ENCODE measurements at places on chromosomes 7 and 10. TPM values are rescaled to one million over a fixed set of nuclear protein-coding genes. Genes with fewer than 3 reads are reported as not detected.
A peak's percentile ranks its signal among the peaks of the same experiment; 100 is the strongest.

GBX1 gene
- not detected for total RNA-seq

TMEM209 gene
- total RNA-seq = 29.0 TPM

UCN3 gene
- total RNA-seq = not detected

TMEM130 gene
- 5.0 TPM for total RNA-seq

PRRT4 gene
- total RNA-seq = not detected

CTAGE4 gene
- 4.9 TPM for total RNA-seq

EXOC6 gene
- 17.0 TPM for total RNA-seq

- H3K36me3 ChIP-seq = no peaks in the 10 kb centered on the region
- no peaks in the 10 kb centered on the region for H3K4me1 ChIP-seq
- peak; percentile 22 for DNase-seq
- H3K27me3 ChIP-seq = no peaks in the 10 kb centered on the region
- H3K4me3 ChIP-seq = peak overlapping the region; percentile 66
- H3K27ac ChIP-seq = peak overlapping the region; percentile 19
Observed at GRCh38 chr10:70480239-70480861, 1.8 kb downstream of the PALD1 start.

DNA sequence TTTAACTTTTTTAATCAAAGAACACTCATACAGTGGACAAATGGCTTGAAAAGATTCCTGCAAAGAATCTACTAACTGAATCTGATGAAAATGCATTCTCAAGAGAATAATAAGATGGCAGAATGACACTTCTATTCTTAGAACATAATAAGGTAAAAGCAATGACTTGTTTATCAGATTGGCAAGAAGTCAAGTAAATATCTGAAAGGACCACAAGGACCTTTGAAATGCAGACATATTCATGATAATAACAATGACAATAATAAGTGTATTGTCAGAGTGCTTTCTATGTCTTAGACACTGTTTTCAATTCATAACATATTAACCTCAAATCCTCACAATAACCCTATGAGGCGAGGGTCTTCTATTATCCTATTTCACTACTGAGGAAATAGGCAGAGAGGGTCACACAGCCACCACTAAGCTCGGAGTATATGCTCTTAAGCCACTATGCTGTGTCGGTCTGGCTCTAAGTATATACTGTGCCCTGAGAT, 10.6 kb downstream of the HACD1 start:
- DNase-seq = no peak
- H3K27ac ChIP-seq = no peak overlapping the region
- no peaks in the 10 kb centered on the region for H3K36me3 ChIP-seq
- H3K27me3 ChIP-seq = no peaks in the 10 kb centered on the region
- no peaks in the 10 kb centered on the region for H3K4me1 ChIP-seq
- no peak overlapping the region for H3K4me3 ChIP-seq

GRCh38 chr10:11573497-11573896, 38.0 kb downstream of the USP6NL start:
- no peak overlapping the region for H3K4me3 ChIP-seq
- H3K36me3 ChIP-seq = no peaks in the 10 kb centered on the region
- peak; percentile 41 for DNase-seq
- no peaks in the 10 kb centered on the region for H3K27me3 ChIP-seq
- no peaks in the 10 kb centered on the region for H3K4me1 ChIP-seq
- no peak overlapping the region for H3K27ac ChIP-seq

GRCh38 chr7:101691822-101692384, 62.8 kb upstream of the MYL10 start:
- peak; percentile 82 for DNase-seq
- no peak overlapping the region for H3K27ac ChIP-seq
- H3K4me3 ChIP-seq = no peak overlapping the region
- H3K27me3 ChIP-seq = no peaks in the 10 kb centered on the region
- no peaks in the 10 kb centered on the region for H3K4me1 ChIP-seq

- DNase-seq = peak; percentile 61
- H3K4me1 ChIP-seq = peaks cover 7% of the 10 kb centered on the region
- peak overlapping the region; percentile 4 for H3K27ac ChIP-seq
- H3K36me3 ChIP-seq = no peaks in the 10 kb centered on the region
- H3K27me3 ChIP-seq = no peaks in the 10 kb centered on the region
- H3K4me3 ChIP-seq = no peak overlapping the region
Observed at GRCh38 chr10:49831352-49832035, 69.4 kb upstream of the OGDHL start.

GRCh38 chr7:51007551-51008505, 225.1 kb upstream of the GRB10 start:
- H3K4me3 ChIP-seq = no peak overlapping the region
- no peak overlapping the region for H3K27ac ChIP-seq
- no peak for DNase-seq

- H3K27ac ChIP-seq = no peak overlapping the region
- no peak for DNase-seq
- no peaks in the 10 kb centered on the region for H3K36me3 ChIP-seq
- H3K4me1 ChIP-seq = no peaks in the 10 kb centered on the region
- no peak overlapping the region for H3K4me3 ChIP-seq
- H3K27me3 ChIP-seq = no peaks in the 10 kb centered on the region
Observed at GRCh38 chr7:140085447-140085846, 22.7 kb upstream of the PARP12 start.

- H3K4me1 ChIP-seq = no peaks in the 10 kb centered on the region
- DNase-seq = no peak
- no peaks in the 10 kb centered on the region for H3K36me3 ChIP-seq
Observed at GRCh38 chr7:10022957-10023356, 950.7 kb upstream of the PHF14 start.

DNA sequence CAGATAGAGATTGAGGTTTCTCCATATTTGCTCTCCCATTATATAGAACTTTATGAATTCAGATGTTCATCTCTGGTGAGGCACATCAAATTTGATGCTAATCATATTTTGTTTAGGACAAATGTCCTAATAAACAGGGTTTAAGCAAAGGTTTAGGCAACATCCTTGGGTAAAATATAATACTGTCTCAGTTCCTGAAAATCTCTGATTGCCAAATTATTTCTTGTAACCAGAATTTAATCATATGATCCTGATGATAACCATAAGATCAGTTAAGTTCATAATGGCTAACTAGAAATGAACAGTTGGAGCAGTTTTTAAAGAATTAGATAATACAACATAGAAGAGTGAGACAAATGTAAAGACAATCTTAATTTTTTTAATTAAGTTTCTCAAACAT, 18.6 kb downstream of the CUTC start:
- H3K27ac ChIP-seq = no peak overlapping the region
- no peaks in the 10 kb centered on the region for H3K27me3 ChIP-seq
- H3K4me3 ChIP-seq = no peak overlapping the region
- no peak for DNase-seq
- peaks cover 4% of the 10 kb centered on the region for H3K36me3 ChIP-seq

DNA sequence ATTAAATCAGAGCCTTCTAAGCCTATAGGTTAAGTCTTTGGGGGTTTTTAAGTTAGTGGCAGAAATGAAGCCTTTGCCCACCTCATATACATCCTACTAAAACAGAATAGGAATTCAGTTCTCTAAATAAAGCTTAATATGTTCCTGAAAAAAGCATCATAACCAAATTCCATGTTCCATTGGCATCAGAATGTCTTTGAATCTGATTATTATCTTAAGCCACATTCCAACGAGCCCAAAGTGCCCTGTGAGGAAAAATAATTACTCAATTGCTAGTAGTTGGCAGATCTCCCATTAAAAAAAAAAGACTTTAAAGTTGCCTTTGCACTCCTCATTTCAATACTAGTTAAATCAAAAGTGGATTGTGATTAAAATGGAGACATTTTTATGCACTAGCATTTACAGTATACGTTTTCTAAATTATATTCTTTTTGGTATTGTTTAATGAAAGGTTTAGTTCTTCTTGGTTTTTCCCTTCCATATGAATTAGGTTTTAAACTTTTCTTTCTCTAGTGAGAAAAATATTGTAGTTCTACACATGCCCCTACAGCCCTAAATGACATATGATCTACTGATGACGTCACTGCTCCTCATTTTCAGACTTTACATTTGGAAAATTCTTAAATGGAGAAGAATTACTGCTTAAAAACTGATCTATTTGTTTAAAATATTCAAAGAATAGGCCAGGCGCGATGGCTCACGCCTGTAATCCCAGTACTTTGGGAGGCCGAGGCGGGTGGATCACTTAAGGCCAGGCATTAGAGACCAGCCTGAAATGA, 54.3 kb upstream of the CABCOCO1 start:
- no peaks in the 10 kb centered on the region for H3K27me3 ChIP-seq
- no peaks in the 10 kb centered on the region for H3K36me3 ChIP-seq
- no peak overlapping the region for H3K4me3 ChIP-seq
- DNase-seq = no peak
- H3K27ac ChIP-seq = no peak overlapping the region

DNA sequence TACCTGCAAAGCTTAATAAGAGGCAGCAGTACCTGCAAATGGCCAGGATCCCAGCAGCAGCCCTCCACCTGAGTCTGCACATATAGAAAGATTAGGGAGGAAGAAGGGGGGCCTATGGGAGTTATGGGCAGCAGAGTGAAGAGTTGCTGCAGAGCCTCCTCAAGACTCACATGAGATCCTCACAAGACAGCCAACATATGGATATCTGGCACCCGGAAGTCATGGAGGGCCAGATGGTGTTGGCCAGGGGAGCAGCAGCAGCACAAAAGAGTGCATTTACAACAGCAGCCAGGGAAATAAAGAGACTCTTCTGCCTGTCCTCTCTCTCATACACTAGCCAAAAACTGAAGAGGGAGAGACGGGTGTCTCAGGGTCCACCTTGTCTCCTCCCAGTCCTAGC, 4.0 kb upstream of the TAS2R40 start:
- no peaks in the 10 kb centered on the region for H3K4me1 ChIP-seq
- DNase-seq = no peak
- no peaks in the 10 kb centered on the region for H3K27me3 ChIP-seq
- H3K36me3 ChIP-seq = no peaks in the 10 kb centered on the region

GRCh38 chr7:34059136-34059828, 153.9 kb downstream of the BMPER start:
- no peak overlapping the region for H3K4me3 ChIP-seq
- peak; percentile 15 for DNase-seq
- H3K36me3 ChIP-seq = no peaks in the 10 kb centered on the region
- no peak overlapping the region for H3K27ac ChIP-seq

GRCh38 chr7:134509010-134509409, 18.4 kb upstream of the AKR1B10 start:
- no peak for DNase-seq
- H3K4me3 ChIP-seq = no peak overlapping the region
- H3K27me3 ChIP-seq = no peaks in the 10 kb centered on the region
- H3K36me3 ChIP-seq = no peaks in the 10 kb centered on the region
- no peak overlapping the region for H3K27ac ChIP-seq
